ENCODE measurements at places on chromosomes 12 and 14.

DNA sequence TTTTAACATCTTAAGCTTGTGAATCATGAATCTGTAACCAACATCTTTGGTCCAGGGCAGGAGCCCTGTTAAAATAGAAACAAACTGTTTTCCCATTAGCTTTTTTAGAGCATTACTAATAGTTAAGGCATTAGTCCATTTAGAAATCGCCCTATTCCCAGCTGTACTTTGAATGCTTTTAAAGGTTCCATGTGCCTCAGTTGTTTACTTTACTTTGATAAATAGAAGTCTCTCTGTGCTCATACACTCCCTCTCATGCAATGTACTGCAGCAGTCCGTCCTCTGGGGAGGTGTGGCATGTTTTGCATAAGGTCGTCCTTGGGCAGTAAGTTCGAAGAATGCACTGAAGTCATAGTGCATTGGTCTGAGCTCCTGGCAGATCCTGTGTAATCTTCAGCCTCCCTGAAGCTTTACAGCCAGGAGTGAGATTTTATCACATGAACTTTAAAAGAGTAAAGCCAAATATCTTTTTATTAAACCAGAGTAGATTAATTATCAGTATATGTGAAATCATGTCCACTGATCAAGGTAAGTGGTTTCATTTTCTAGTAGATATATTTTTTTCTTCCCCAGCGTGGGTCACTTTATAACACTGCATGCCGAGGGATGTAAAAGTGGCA, 134.7 kb downstream of the FGD4 start:
- DNase-seq, result peak; percentile 50

DNA sequence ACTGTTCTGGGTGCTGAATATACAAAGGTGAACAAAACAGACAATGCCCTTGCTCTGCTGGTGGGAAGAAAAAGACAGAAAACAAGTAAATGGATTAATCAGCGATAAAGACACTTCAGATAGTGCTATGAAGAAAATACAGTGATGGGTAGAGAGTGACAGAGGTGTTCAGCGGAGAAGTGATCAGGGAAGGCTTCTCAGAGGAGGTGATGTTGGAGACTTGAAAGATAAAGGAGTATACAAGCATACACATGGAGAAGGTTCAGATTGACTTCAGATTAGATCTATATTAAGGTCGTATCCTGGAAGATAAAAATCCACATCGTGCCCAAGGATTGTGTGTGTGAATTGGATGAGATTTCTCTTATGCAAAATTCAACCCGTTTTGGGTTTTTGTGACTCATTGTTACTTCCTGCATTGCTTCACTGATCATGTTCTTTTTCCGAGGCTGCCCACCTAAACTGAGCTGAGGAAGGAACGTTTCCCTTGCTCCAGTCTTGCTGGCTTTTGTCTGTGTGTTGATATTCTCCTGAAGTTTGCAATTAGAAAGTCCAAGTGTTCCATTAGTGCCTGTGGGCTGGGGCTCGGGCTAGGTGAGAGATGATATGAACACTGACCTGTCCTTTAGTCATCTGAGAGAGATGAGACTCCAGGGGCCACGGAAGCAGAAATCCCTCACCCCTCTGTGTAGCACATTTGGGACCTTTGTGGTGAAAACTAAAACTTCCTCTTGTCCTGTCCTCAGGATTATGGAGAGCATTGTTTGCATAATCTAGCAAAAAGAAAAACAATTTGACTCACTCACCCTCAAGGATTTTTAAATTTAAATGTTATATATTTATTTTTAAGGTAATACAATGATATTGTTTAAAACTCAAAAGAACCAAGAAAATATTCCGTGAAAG, 27.6 kb downstream of the PLXNC1 start:
- DNase-seq, result peak; percentile 65

DNA sequence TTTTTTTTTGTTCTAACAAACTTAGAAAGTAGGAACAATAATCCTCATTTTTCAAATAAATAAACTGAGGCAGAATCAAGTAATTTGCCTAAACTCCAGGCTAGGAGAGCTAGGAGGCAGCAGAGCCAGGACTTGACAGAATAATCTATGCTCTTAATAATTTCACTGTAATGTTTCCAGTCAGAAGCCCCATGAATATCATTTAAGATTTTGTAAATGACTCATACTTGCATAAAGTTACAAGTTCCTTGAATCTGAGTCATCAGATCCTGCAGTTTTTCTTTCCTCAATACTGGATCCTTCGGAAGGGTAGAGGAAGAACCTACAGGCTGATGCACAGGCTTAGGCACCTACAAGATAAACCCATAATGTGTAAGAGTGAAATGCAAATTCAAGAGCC, 29.0 kb downstream of the CAPRIN2 start:
- no peak for DNase-seq

- DNase-seq, result no peak
Observed at GRCh38 chr12:14113031-14113430, 131.6 kb upstream of the GRIN2B start.

DNA sequence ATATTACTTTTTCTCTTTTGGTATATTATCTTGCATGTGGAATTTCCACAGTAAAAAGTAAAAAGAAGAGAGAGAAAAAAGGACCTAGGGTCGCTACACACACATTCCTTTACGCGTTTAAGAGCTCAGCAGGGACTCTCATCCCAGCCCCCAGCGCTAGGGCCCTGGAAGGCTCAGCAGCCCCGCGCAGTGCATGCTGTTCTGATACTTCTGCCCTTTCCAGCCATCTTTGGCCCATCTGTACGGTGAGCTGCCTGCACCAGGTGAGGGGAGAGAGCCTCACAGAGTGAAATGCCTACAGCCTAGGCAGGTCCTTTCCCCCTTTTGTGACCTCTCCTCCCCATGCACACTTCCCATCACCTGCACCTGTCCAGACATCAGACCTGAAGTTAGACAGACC, 1.6 kb upstream of the LTBR start:
- no peak for DNase-seq

DNA sequence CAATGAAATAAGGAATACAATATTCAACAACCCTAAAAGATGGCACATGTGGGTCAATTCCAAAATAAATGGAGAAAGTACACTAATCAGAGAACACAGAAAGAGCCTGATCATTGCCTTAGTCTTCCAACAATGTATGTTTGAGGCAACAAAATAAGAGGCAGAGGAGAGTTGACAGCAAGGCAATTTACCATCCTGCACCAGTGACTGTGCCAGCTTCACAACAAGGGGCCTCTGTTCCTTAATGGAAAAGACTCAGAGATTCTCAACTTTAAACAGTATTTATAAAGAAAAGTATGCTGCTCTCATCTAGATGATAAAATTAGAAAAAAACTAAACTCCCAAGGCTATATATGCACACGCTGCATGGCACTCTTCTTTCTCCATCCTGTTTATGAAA, 25.9 kb downstream of the EPS8 start:
- DNase-seq, result no peak

- DNase-seq, result no peak
Observed at GRCh38 chr12:7916936-7917335, 19.1 kb downstream of the SLC2A3 start.

GRCh38 chr12:39440101-39440500, 2.8 kb downstream of the KIF21A start:
- DNase-seq, result no peak

- DNase-seq, result no peak
Observed at GRCh38 chr12:108009442-108010070, 119.5 kb upstream of the WSCD2 start.

GRCh38 chr12:48572326-48572725, 2.5 kb upstream of the LALBA start:
- no peak for DNase-seq

GRCh38 chr12:58310368-58310767, 369.0 kb downstream of the ATP23 start:
- DNase-seq, result no peak

DNA sequence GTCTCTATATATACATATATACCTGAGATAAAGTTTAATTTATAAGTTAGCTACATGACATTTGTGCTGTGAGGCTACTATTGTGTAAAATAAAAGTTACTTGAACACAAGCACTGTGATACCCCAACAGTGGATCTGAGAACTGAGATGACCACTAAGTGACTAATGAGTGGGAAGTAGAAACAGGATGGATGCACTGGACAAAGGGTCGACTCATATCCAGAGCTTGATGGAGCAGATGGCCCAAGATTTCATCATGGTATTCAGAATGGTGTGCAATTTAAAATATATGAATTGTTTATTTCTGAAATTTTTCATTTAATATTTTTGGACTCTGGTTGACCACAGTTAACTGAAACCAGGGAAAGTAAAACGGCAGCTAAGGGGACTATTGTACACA, 908.6 kb upstream of the MDGA2 start:
- no peak for DNase-seq

DNA sequence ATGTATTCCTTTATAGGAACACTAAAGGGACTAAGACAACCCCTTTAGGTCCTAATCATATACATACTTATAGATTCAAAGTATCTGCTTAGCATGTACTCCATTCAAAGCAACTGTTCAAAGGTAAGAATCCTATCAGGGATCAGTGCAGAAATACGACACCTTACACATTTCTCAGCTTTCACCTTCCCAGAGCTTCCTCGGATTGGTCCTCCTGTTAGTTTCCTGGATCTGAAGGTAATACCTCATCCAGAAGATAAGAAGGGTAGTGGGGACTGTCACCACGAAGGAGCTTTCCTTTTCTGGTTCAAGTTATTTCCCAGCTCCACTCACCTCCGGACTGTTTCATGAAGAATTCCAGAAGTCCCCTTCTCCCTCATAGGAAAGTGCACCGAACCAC, 38.0 kb downstream of the RCOR1 start:
- no peak for DNase-seq

- no peak for DNase-seq
Observed at GRCh38 chr12:81958406-81958805, 199.3 kb upstream of the PPFIA2 start.

DNA sequence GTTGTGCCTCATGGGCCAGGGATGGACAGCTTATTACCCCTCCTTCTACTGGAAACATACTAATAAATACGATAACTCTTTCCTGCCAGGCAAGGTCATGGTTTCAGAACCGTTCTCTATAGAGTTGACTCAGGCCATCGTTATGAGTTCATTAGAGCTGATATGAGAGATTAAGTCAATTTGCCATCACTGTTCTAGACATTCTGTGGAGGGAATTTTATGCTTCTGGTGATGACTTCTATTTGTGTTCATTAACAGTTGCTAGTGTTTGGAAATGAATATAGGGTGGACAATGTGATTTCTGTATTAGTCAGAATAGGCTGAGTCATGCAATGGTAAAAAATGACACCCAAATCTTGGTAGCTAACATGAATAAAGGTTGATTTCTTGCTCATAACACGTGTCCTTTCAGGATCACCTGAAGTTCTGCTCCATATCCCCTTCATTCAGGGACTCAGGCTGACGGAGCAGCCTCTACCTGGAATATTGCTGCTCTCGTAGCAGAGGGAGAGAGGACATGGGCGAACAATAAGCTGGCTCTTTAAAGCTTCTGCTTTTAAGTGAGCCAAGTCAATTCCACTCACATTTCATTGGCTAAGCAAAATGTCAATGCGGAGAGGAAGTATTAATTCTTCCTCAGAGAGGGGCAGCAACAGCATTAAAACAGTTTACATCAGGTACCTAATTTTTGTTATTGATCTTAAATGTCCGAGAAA, 18.5 kb upstream of the TBPL2 start:
- DNase-seq, result peak; percentile 59

GRCh38 chr14:100586403-100587085, 673 bp downstream of the BEGAIN start:
- DNase-seq, result no peak

DNA sequence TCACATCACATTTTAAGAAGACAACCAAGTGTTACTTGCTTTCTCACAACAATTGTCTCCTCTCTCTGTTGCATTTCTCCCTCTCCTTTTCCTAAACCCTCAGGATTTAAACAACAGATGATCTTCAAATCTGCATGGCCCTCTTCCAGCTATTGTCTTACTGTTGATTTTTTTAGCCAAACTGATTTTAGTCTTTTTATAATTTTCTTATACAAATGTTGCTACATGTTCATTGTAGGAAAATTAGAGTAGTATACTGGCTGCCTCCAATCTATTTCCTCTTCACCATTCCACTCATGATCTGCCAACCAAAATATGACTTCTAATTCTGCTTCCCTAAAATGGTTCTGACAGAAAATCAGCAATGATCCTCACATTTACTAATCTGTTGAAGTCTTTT, 1.4 kb upstream of the KERA start:
- no peak for DNase-seq

GRCh38 chr12:98814254-98814653, 169.2 kb downstream of the APAF1 start:
- no peak for DNase-seq

DNA sequence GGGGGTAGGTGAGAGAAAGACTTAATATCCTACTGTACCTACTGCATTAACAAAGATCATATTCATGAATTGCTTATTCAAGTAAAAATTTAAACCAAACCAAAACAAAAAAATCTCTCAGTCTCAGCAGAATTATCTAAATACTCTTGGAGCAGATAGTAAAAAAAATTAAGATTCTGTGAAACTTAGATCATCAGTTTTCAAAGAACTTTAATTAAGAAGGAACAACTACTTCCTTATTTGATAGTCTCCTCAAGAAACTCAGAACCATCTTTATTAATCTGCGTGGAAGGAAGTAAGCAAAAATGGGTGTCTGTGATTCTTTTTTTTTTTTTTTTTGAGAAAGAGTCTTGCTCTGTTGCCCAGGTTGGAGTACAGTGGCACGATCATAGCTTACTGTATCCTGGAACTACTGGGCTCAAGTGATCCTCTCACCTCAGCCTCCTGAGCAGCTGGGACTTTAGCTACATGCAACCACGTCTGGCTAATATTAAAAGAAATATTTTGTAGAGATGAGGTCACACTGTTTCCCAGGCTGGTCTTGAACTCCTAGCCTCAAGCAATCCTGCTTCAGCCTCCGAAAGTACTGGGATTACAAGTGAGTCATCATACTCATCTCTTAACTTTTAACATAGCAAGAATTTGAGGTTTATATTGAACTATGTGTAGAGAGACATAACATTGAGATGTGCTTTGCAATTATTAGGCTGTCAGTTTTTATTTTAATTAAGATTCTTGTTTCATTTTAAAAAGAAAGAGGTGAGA, 37.4 kb downstream of the GAS2L3 start:
- no peak for DNase-seq

DNA sequence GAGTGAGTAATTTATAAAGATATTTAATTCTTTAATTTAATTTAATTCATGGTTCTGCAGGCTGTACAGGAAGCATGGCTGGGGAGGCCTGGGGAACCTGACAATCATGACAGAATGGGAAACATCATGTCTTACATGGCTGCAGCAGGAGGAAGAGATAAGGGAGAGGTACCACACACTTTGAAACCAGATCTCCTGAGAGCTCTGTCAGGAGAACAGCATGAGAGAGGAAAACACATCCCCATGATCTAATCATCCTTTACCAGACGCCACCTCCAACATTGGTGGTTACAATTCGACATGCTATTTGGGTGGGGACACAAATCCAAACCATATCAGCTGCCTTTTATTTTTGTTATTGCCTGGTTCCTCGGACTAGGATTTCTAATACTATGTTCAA, 928.6 kb downstream of the TMEM121 start:
- DNase-seq, result no peak

DNA sequence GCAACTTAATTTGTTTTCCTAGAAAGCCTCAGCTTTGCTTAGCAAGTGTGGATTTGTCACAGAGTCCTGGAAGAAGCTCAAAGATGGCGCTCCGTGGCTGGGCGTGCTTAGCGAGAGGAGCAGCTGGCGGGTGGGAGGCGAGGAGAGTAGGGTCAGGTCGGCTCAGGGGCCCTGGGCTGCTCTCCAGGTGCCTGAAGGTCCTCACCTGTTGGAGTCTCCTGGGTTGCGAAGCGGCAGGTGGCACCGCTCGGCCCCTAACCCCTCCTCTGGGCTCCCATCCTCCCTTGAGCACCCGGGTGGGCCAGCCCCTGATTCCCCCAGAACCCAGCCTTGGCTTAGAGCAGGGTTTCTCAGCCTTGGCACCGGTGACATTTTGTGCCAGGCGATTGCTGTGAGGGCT, 25.1 kb downstream of the LRTM2 start:
- DNase-seq, result no peak
